ENCODE measurements at places on chromosomes 1 and 21.

- DNase-seq: no peak
These were observed 280.3 kb downstream of the USH2A start for GRCh38 chr1:216142921-216143320.

- DNase-seq: no peak
These were observed 49.1 kb upstream of the LAPTM5 start for GRCh38 chr1:30806381-30807317.

GRCh38 chr21:29914326-29914725 lies 25.5 kb downstream of the GRIK1 start:
- DNase-seq: no peak

DNA sequence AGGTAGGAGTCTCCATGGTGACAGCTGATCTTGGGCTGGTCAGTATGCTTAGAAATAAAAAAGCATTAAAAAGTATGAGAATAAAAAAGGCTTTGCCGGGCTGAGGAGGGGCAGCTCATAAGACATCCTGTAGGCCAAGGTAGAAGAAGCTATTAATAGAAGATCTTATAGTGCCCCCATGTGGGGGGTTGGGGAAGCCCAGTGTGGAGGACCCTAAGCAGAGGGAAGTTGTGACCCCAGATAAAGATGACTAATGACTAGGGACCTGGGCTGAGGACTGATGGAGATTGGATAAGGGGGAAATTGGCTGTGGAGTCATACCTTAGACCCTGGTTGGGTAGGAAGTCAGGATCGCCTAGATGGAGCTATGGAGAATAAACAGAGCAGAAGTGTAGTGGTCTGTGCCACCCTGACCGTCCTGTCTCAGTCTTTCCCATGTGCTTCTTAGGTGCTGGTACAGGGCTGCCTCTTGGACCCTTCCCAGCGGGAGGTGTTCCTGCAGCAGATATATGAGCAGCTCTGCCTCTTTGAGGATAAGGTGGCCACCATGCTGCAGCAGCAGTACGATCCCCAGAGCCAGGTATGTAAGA lies 25.0 kb downstream of the SZT2 start:
- DNase-seq: no peak
